ENCODE measurements at places on chromosomes 7 and 10.

GRCh38 chr10:112679392-112679791 lies 232.4 kb downstream of the VTI1A start:
- DNase-seq = no peak
- no peak overlapping the region for H3K27ac ChIP-seq
- H3K36me3 ChIP-seq = no peaks in the 10 kb centered on the region
- no peaks in the 10 kb centered on the region for H3K27me3 ChIP-seq
- no peaks in the 10 kb centered on the region for H3K4me1 ChIP-seq
- no peak overlapping the region for H3K4me3 ChIP-seq

DNA sequence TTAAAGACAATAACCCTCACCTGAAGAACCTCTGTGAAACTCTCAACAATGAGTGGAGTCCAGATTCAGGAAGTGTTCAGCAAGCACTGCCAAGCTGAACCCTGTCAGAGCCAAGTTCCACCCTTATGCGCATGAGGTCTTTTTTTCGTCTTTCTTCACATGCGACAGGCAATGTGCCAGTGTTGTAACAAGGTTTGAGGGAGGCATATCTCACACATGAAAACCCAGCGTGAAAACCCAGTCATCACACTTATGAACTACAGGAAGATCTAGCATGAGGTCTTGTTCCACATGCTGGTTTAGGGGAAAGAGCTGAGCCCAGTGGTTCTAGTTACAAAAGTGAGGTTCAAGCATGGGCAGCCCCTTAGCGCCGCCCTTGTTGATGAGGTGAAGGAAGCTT lies 49.7 kb downstream of the RABGEF1 start:
- no peak for DNase-seq
- H3K4me3 ChIP-seq = no peak overlapping the region
- H3K27me3 ChIP-seq = no peaks in the 10 kb centered on the region
- H3K4me1 ChIP-seq = no peaks in the 10 kb centered on the region
- H3K27ac ChIP-seq = no peak overlapping the region

DNA sequence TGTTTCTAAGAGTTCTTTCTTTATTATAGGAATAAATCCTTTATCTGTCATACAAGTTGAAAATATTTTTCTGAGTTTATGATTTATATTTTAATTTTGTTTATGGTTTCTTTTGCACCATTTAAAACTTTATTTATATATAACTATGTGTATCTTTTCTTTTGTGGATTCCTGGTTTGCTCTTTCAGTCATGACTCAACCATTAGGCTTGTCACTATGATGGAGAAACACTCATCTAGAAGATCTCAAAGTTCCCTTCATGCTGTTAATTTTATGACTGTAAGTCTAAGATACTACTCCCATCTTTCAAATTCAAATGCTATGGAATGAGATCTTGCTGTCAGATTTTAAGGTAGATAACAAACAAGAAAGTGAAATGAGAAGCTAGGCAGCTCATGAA lies 199.5 kb downstream of the INHBA start:
- H3K27ac ChIP-seq = no peak overlapping the region
- H3K4me1 ChIP-seq = no peaks in the 10 kb centered on the region
- H3K4me3 ChIP-seq = no peak overlapping the region
- DNase-seq = no peak
- no peaks in the 10 kb centered on the region for H3K27me3 ChIP-seq
- no peaks in the 10 kb centered on the region for H3K36me3 ChIP-seq

- no peaks in the 10 kb centered on the region for H3K4me1 ChIP-seq
- no peak overlapping the region for H3K4me3 ChIP-seq
- no peaks in the 10 kb centered on the region for H3K27me3 ChIP-seq
- DNase-seq = no peak
- H3K27ac ChIP-seq = no peak overlapping the region
- no peaks in the 10 kb centered on the region for H3K36me3 ChIP-seq
Observed at GRCh38 chr7:16851829-16852228, 30.0 kb downstream of the AGR3 start.

DNA sequence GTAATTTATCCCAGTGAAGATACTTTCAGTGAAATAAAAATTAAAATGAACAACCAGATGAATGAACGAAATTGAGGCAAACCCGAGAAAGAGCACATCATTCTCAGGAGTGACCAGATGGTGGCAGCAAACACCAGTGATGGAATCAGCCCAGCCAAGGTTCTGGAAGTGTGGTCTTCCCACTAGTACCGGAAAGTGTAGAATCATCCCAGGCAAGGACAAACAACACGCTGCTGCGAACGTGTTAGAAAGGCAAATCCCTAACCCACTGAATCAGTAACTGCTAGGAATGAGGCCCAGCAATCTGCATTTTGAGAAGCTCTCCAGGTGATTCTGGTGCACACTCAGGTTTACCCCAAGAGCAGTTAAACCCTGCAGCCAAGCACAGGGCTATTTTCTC lies 15.5 kb upstream of the SLC18A3 start:
- H3K27ac ChIP-seq = no peak overlapping the region
- H3K4me1 ChIP-seq = no peaks in the 10 kb centered on the region
- H3K27me3 ChIP-seq = no peaks in the 10 kb centered on the region

DNA sequence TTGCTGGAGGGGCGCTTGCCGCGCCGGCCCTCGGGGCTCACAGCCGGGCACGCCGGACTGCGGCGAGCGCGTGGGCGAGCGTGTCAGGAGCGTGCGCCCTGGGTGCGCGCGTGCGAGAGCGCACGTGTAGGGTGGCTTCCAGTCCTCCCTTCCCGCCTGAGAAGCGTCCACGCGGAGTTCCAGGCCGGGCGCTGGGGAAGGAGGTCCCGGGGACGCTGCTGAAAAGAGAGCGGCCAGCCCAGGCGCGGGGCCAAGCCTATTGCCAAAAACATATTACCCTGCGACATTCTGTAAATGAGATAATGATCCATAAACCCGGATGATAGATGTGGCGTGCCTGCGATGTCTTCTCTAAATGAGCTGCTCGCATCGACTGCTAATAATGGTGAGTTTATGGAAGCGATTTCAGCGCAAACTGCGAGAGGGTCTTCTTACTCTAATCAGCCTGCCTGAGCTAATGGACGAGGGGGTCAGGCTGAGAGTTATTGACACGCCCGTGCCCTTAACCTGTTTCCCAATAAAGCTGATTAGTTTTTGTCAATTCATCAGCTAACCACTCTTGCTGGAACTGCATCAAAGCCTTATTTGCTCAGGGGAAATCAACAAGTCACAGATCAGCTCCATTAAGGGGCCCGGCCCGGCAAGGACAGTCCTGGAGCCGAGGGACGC lies 8.0 kb upstream of the MNX1 start:
- no peaks in the 10 kb centered on the region for H3K36me3 ChIP-seq
- no peak for DNase-seq
- no peak overlapping the region for H3K4me3 ChIP-seq
- H3K27me3 ChIP-seq = peaks cover 96% of the 10 kb centered on the region
- H3K4me1 ChIP-seq = peaks cover 11% of the 10 kb centered on the region
- no peak overlapping the region for H3K27ac ChIP-seq

- no peak overlapping the region for H3K27ac ChIP-seq
- no peaks in the 10 kb centered on the region for H3K27me3 ChIP-seq
- H3K36me3 ChIP-seq = no peaks in the 10 kb centered on the region
- H3K4me3 ChIP-seq = no peak overlapping the region
- no peak for DNase-seq
Observed at GRCh38 chr10:92751827-92752226, 62.1 kb downstream of the HHEX start.

DNA sequence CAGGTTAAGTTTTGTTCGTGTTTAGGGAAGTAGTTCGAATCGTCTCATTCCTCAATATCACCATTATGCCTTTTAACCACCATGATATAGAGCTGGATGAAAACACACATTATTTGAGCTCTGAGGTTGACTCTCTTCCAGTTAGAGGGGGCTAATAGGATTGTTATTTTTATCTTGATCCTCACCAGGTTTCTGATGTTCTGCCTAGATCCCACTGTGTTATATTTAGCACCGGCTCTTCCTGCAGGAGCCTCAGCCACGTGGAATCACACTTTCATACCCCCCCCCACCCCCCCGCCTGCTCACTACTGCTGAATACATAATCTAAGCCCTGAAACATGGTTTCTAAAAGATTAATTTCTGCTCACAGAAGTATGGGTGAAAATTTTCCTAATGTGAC lies 88.3 kb downstream of the NRCAM start:
- H3K27ac ChIP-seq = no peak overlapping the region
- no peaks in the 10 kb centered on the region for H3K27me3 ChIP-seq
- H3K36me3 ChIP-seq = no peaks in the 10 kb centered on the region
- peaks cover 6% of the 10 kb centered on the region for H3K4me1 ChIP-seq
- H3K4me3 ChIP-seq = no peak overlapping the region

All from adrenal gland (tissue), 19 donors.